ENCODE measurements at places on chromosomes 7 and 10.

DNA sequence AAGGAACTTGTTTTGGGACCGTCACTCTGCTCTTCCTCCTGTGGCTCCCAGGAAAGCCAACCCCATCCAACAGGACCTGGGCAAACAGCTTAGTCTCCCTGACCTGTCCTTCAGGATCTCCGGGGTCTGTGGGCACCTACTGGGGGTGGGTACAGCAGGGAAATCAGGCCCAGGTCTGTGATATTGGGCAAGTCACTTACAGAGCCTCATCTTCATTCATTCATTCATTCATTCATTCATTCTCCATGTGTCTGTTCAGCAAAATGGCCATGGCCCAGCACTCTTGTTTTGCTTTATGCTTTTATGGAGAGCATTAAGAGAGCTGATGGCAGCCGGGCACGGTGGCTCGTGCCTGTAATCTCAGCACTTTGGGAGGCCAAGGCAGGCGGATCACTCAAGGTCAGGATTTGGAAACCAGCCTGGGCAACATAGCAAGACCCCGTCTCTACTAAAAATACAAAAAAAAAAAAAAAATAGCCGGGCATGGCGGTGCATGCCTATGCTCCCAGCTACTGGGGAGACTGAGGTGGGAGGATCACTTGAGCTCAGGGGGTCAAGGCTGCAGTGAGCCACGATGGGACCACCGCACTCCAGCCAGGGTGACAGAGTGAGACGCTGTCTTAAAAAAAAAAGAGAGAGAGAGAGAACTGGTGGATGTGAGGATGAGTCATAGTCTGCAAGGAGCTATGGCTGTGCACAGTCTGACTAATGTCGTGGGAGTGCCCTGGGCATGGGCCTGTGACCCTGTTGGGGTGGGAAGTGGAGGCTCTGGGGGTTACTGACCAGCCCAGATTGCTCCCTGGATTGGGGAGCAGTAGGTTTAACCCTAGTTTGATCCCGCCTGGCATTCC, 54.3 kb downstream of the CLIP2 start:
- no peak for DNase-seq

DNA sequence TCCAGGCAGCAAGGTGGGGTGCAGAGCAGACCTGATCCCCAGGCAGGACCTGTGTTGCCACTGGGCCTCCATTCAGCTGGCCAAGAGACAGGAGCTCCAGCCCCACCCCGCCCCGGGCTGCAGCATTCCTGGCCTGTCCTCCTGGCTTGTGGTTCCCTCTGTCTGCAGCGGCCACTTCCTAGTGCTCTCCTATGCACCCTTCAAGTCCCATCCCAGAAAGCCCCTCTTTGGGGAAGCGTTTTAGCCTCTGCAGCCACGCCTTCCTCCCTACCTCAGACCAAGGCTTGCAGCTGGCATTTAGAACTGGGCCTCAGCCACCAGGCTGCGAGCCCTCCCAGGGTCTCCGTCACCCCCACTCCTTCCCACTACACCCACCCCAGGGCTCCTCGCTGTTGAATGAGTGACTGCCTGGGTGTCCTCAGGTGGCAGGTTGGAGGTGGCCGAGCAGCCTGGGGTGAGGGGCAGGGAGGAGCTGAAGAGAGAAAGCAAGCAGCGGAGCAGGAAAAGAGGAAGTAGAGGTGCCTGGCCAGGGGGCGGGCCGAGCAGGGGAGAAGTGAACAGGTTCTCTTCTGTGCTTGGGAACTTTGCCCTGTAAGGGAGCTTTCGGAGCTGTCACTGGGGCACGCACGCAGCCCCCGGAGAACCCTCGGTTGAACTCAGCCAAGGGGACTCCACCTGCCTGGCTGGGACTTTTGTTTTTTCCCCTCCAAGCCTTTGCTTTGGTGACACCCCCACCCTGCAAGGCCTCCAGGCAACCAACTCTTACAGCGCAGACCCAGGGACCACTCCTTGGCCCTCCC, 109.1 kb upstream of the TNRC18 start:
- DNase-seq, result no peak

- no peak for DNase-seq
Observed at GRCh38 chr10:75166623-75166972, 44.0 kb upstream of the VDAC2 start.

GRCh38 chr7:129258649-129259389, 34.0 kb downstream of the AHCYL2 start:
- DNase-seq, result no peak

GRCh38 chr7:41384418-41384817, 318.5 kb downstream of the INHBA start:
- DNase-seq, result no peak

DNA sequence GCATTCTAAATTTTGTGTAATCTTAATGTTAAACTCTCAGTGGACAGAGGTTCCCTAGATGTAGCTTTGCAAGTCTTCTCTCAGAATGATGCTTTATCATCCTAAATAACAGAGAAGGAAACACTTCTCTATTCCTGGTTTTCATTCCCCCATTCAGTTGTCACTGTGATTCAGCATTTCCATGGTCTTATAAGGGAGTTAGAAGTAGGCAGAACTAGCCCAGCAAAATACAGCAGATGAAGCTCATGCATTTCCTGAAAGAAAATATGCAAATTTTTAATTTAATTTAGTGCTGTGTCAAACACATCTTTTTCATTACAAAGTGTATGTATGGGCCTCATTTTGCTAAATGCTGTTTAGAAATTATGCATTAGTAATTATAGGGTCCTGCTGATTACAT, 70.1 kb downstream of the ITPRID1 start:
- no peak for DNase-seq

DNA sequence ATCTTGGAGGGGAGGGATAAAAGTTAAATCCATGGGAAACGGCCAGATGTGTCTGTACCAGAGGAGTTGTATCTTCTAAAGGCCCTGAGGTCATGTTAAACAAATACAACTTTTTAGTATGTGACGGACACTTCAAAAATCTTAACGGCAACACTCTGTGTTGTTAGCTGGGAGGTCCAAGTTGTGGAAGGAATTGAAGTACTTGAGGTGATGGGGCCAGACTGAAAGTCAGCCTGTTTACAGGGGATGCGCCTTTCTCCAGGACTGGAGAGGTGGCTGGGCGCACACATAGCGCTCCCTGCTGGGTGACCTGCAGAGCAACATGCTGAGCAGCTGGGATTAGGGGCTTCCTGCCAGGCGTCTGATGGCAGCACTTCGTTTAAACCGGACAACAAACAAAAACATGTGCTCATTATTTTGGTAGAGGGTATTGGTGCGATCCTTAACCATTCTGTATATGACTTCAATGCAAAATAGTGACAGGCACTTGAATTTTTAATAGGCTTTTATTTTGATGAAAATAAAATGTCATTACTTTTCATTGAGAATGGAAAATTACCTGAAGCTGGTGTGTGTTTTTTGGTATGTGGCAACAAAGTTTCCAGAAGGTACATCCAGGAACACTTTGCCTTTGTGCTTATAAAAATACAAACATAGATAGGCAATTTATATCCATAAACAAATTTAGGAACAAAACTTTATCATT, 198.2 kb downstream of the MLLT10 start:
- DNase-seq, result no peak

Measured in activated T-helper 1 cell treated with Interleukin-2 at 50 U/mL for 16 hours (primary cell).